ENCODE measurements at places on chromosomes 4 and X.

- peaks cover 49% of the 10 kb centered on the region for H3K27me3 ChIP-seq
- no peak overlapping the region for H3K27ac ChIP-seq
- H3K4me3 ChIP-seq = no peak overlapping the region
- H3K4me1 ChIP-seq = peaks cover 9% of the 10 kb centered on the region
- no peak for DNase-seq
These were observed 3.9 kb upstream of the ELF4 start for GRCh38 chrX:130114141-130114588.

DNA sequence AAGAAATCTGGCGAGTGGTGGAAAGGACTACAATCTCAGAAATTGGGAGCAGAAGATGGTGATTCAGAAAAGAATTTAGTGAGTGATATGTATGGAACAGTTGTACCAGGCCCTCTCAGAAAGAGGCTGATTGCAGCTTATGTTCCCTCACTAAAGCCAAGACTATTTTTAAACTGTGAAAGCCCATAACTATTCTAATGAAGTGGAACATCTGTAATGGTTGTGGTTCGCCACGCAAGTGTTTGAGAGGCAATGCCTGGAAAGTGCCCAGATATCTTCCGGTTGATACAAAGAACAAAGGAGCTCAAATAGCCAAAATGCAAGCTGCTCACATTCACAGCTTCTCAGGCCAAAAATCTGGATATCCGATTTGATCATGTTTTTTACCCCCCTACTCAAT, 1250.7 kb downstream of the RAPGEF2 start:
- H3K27ac ChIP-seq = no peak overlapping the region
- no peak overlapping the region for H3K4me3 ChIP-seq

DNA sequence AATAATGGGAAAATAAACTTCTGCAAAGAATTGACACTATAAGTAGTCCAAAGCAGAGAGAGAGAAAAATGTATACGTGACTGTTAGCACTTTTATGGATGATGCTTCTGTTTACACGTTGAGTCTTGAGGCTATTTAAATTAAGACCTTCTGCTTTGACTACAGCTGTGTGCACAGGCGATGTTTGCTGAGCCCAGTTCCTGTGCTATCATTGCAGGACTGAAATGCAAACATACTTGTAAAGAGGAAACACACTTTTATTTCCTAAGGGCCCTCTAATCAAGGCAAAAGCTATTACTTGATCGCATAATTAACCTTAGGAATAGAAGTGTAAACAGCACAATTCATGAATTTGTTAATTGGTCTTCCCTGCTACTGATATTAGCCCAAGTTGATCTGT, 226.9 kb downstream of the FBXW7 start:
- no peak overlapping the region for H3K4me3 ChIP-seq
- H3K27ac ChIP-seq = no peak overlapping the region
- H3K27me3 ChIP-seq = no peaks in the 10 kb centered on the region
- H3K4me1 ChIP-seq = peaks cover 27% of the 10 kb centered on the region

- peaks cover 30% of the 10 kb centered on the region for H3K4me1 ChIP-seq
- H3K27ac ChIP-seq = no peak overlapping the region
- no peaks in the 10 kb centered on the region for H3K36me3 ChIP-seq
- DNase-seq = peak; percentile 83
- H3K4me3 ChIP-seq = no peak overlapping the region
These were observed 11.0 kb downstream of the ARHGAP36 start for GRCh38 chrX:131068945-131069719.

- no peak overlapping the region for H3K4me3 ChIP-seq
These were observed 196.7 kb upstream of the PSAPL1 start for GRCh38 chr4:7631288-7632014.

GRCh38 chrX:2566055-2566454, 65.3 kb upstream of the DHRSX start:
- no peak overlapping the region for H3K27ac ChIP-seq
- no peak overlapping the region for H3K4me3 ChIP-seq
- H3K36me3 ChIP-seq = peaks cover 8% of the 10 kb centered on the region
- no peaks in the 10 kb centered on the region for H3K27me3 ChIP-seq

- peaks cover 90% of the 10 kb centered on the region for H3K4me1 ChIP-seq
- peaks cover 46% of the 10 kb centered on the region for H3K36me3 ChIP-seq
- H3K27me3 ChIP-seq = no peaks in the 10 kb centered on the region
- no peak for DNase-seq
- H3K27ac ChIP-seq = peak overlapping the region; percentile 95
These were observed 21.5 kb downstream of the JADE1 start for GRCh38 chr4:128830906-128831503.

- peak; percentile 64 for DNase-seq
- H3K4me3 ChIP-seq = peak overlapping the region; percentile 90
- peaks cover 6% of the 10 kb centered on the region for H3K36me3 ChIP-seq
- no peaks in the 10 kb centered on the region for H3K27me3 ChIP-seq
- H3K27ac ChIP-seq = peak overlapping the region; percentile 88
These were observed 38.0 kb downstream of the RAB28 start for GRCh38 chr4:13445841-13446790.

DNA sequence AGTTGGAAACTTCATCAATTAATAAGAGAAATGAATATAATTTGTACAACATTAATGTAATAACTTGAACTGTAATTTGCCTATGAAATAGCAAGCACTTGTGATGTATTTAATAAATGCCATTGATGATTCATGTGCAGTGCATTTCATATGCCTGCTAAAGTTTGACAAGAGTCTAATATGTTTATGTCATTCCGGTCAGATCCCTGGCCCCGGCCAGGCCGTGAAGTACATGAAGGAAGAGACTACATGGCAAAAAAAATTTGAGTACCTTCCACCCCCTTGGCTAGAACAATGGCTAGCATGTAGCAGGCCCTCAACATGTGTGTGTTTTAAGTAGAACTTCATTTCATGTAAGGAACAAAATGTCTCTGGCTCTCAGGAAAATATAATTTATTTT, 161.3 kb downstream of the ATP10D start:
- H3K36me3 ChIP-seq = no peaks in the 10 kb centered on the region
- no peak overlapping the region for H3K27ac ChIP-seq

- no peak overlapping the region for H3K4me3 ChIP-seq
- H3K4me1 ChIP-seq = peaks cover 32% of the 10 kb centered on the region
- no peak for DNase-seq
- no peak overlapping the region for H3K27ac ChIP-seq
These were observed 83.2 kb downstream of the SH3KBP1 start for GRCh38 chrX:19804151-19804550.

DNA sequence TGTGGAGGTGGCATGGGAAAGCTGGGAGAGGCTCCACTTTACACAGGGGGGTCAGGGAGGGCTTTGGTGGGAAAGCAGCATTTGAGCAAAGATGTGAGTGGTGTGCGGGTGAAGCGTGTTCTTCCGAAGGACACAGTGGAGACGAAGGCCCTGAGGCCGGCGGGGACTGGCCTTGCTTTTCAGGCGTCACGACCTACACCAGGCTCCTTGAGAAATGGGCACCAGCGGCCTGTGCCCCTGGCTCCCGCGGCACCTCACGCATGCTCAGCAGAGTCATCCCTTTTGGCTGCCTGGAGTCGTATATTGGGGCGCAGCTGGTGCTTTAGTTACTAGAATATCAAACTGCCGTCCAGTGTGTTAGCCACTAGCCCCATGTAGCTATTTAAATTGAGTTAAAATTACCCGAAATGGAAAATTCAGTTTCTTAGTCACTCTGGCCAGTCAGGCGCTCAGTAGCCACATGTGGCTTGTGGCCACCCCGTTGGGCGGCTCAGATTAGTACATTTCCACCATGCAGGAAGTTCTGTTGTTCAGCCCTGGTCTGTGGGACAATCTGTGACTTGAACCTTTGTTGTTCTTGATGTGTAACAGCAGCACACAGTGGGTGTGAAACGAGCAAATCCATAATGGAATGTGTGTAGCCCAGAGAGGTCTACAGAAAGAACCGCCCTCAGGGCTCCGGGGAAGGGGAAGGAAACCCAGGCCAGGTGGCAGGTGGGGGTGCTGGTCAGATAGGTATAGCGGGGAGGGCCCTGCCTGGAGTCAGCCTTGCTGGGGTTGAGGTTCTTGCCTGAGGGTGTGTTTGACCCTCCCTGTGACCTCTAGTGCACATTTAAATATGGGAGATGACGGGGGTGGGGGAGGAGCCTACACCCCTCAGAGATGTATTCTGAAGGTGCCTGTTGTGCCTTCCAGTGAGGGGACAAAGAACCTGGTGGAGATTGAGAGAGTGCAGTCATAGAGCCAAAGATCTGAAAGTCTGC, 30.4 kb downstream of the TBC1D14 start:
- no peaks in the 10 kb centered on the region for H3K36me3 ChIP-seq
- H3K27ac ChIP-seq = peak overlapping the region; percentile 89
- DNase-seq = peak; percentile 50
- peaks cover 70% of the 10 kb centered on the region for H3K4me1 ChIP-seq

DNA sequence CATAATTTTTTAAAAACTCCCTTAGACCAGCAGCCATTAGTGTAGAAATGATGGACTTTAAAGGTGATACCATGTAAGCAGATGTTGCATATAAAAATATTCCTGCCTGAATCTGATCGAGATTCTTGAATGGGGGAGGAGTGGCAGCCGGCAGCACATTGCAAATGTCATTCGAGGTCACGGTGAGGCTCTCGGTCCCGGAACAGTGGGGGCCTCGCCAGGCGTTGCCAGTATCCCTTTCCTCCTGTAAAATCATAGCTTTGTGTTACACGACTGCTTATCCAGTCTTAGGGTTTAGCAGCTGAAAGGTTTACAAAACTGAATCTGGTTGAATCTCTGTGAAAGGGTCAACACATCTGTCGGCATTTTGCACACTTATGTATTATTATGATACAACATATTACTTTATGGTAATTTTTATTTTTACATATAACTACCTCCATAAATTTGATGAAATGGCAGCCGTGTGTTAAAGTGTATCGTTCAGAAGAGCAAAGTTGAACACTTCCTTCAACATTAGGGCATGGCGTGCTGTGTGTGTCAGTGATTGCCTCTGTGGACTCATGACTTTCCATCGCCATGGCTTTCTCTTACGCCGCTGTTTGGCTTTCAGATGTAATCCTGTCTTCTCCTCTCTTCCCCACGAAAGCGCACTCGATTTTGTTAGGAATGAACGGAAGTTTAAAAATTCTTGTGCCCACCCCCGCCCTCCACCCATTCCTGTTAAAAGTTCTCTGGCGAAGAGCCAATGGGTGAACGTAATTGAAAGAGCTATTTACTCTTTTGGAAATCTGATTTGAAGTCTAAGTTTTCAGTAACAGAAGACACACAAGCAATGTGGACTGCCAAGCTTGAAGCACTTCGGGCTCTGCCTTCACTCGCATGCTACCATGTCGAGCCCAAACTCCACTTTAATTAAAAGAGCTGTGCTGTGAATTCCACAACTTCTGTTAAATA, 114.8 kb downstream of the STOX2 start:
- H3K4me1 ChIP-seq = peaks cover 15% of the 10 kb centered on the region
- H3K36me3 ChIP-seq = peaks cover 9% of the 10 kb centered on the region
- no peak for DNase-seq
- no peaks in the 10 kb centered on the region for H3K27me3 ChIP-seq

- no peak overlapping the region for H3K4me3 ChIP-seq
- H3K27ac ChIP-seq = no peak overlapping the region
- no peak for DNase-seq
These were observed 204.4 kb downstream of the ZNF330 start for GRCh38 chr4:141425124-141425523.

GRCh38 chr4:139918591-139918990, 235.4 kb downstream of the MAML3 start:
- H3K36me3 ChIP-seq = no peaks in the 10 kb centered on the region
- no peak overlapping the region for H3K4me3 ChIP-seq
- H3K4me1 ChIP-seq = peaks cover 81% of the 10 kb centered on the region
- H3K27ac ChIP-seq = no peak overlapping the region

DNA sequence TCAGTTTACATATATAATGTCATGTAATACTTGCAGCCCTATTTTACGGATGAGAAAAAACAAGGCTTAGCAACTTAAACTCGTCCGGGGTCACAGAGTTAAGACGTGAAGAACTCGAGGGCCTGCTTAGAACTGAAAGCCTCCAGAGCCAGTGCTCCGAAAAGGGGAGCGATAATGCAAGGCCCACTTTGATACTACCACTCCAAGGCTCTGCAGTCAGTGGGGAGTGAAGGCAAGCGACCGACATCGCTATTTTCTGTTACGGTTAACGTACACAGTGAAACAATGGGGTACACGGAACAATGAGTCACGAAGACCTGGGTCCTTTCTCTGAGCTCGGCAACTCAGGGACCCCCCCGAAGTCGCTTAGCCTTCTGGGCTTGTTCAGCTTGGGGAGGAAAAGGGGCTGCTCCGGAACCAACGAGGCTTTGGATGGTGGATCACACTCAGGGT, 965 bp downstream of the PPA2 start:
- no peaks in the 10 kb centered on the region for H3K36me3 ChIP-seq
- peaks cover 25% of the 10 kb centered on the region for H3K27me3 ChIP-seq
- H3K4me3 ChIP-seq = peak overlapping the region; percentile 98
- H3K27ac ChIP-seq = no peak overlapping the region
- H3K4me1 ChIP-seq = peaks cover 22% of the 10 kb centered on the region

GRCh38 chr4:52617336-52618020, 41.6 kb downstream of the USP46 start:
- peaks cover 18% of the 10 kb centered on the region for H3K36me3 ChIP-seq
- H3K4me1 ChIP-seq = peaks cover 28% of the 10 kb centered on the region
- no peak overlapping the region for H3K27ac ChIP-seq
- no peak for DNase-seq

DNA sequence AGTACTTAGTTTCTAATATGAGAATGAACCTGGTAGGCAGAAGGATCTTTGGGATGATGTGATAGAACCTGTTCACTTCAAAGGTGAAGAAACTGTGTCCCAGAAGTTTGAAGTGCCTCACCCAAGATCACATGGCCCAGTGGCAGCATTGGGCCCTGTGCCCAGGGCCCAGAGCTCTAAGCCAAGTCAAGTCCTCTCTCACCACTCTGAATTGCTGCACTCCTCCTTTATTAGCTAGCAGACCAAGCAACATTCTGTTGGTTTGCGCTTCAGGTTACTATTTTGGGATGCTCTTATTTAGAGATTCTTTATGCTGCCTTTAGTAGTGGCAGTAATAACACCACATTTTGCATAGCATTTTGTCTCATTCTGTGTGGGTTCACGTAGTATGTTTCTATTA, 82.7 kb downstream of the PARM1 start:
- no peaks in the 10 kb centered on the region for H3K4me1 ChIP-seq
- H3K36me3 ChIP-seq = peaks cover 7% of the 10 kb centered on the region

DNA sequence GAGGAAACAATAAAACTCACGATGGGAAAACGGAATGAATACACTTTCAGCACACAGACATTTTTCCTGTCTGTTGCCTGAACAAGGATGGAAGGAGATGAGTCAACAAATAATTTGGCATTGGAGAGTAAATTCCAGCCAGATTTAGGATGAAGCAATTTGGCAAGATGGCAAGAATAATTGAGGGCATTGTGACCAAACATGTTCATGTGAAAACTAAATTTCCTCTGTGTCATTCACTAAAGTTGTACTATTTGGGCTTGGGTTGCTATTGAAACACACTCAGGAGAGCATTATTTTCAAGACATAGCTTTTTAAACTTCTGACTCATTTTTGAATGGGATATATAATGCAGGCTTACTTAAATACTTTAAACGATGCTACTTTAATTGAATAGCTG, 1614.4 kb downstream of the PCDH19 start:
- no peak for DNase-seq
- H3K27ac ChIP-seq = no peak overlapping the region
- H3K4me3 ChIP-seq = no peak overlapping the region
